ENCODE measurements at places on chromosomes 5 and 9.

GRCh38 chr5:54556141-54556540, 38.6 kb downstream of the SNX18 start:
- no peak for DNase-seq

GRCh38 chr5:61619777-61620518, 287.9 kb downstream of the ZSWIM6 start:
- no peak for DNase-seq

DNA sequence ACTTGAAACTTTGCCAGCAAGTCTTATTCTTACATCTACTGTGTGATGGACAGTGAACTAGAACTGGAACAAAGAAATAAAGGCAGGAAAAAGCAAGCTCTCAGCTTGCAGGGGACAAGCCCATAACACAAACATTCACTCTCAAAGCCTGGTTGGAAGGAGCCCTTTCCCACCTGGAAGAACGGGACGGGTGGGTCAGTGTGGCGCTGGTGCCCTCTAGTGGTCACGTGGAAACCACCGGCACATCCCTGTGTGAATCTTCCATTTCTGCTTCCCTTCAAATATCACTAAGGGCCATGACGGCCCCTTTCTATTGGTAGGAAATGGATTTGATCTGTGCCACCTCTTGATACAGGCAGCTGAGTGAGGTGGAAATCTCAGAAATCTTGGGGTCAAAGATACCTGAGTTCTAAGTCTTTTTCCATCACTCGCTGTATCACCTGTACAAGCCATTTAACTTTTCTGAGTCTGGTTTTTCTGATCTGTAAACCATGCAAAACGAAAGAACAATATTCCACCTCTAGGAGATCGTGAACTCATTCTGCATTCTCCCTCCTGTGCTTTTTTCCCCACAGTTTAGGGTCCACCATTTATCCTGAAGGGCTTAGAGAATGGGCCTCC, 211.6 kb downstream of the MSX2 start:
- no peak for DNase-seq

DNA sequence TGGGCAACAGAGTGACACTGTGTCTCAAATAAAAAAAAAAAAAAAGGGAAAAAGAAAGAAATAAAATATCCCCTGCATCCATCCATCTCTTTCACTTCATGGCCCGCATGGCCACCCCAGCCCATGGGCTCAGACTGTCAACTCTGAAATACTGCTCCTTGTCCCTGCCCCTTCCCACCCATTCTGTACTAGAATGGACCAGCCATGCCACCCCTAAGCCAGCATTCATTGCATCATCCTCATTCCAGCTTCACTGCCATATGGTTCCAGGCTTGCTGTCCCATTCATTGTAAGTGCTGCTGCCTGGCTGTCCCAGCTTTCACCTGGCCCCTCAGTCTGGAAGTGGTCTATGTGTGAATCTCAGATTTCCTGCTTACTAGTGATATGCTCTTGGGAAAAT, 46.2 kb downstream of the SPRY4 start:
- no peak for DNase-seq

DNA sequence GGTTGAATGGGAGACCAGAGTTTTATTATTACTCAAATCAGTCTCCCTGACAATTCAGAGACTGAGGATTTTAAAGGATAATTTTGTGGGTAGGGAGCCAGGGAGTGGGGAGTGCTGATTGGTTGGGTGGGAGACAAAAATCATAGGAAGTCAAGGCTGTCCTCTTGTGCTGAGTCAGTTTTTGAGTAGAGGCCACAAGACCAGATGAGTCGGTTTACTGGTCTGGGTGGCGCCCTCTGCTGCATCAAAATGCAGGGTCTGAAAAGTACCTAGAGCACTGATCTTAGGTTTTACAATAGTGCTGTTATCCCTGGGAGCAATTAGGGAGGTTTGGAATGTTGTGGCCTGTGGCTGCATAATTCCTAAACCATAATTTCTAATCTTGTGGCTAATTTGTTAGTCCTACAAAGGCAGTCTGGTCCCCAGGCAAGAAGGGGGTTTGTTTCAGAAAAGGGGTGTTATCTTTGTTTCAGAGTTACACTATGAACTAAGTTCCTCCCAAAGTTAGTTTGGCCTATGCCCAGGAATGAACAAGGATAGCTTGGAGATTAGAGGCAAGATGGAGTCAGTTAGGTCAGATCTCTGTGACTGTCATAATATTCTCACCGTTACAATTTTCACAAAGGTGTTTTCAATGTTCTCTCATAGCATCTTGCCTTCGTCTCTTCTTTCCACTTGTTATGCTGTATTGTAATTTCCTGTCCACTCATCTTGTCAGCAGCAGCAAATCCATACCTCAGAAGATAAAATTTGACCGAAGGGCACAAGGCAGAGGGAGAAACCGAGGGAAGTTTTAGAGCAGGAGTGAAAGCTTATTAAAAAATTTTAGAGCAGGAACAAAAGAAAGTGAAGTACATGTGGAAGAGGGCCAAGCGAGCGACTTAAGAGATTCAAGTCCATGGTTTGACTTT, 59.2 kb upstream of the CLINT1 start:
- peak; percentile 25 for DNase-seq

GRCh38 chr5:167952278-167952995, 339.0 kb upstream of the WWC1 start:
- DNase-seq = no peak

DNA sequence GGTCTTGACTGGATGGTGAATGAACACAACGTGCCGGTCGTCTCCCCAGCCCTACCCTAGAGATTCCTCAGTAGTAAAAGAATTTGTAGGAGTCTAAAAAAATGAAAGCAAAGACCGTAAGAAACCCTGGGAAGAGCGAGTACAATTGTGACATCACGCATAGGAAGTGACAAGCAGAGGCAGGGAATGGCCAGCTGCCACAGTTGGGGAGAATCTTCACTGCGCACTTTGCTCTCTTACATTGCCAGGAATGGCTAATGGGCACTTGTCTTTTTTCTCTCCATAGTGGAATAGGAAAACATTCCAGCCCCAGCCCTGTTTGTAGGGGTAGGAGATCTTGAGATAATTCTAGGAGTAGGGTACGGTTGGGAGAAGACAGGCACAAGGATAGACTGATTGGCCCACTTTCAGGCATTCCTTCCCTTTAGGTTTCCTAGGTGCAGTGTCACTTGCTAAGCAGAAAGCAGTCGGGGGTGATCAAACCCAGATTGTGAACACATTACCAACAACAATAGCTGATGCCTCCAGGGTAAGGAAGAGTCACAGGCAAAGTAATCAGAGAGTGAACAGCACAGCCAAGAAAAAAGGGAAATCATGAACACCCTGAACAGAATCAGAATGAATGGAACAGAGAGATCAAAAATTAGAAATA, 302.7 kb downstream of the MAN2A1 start:
- no peak for DNase-seq

- DNase-seq = no peak
Measured at GRCh38 chr9:98997604-98998003, 53.9 kb downstream of the COL15A1 start.

DNA sequence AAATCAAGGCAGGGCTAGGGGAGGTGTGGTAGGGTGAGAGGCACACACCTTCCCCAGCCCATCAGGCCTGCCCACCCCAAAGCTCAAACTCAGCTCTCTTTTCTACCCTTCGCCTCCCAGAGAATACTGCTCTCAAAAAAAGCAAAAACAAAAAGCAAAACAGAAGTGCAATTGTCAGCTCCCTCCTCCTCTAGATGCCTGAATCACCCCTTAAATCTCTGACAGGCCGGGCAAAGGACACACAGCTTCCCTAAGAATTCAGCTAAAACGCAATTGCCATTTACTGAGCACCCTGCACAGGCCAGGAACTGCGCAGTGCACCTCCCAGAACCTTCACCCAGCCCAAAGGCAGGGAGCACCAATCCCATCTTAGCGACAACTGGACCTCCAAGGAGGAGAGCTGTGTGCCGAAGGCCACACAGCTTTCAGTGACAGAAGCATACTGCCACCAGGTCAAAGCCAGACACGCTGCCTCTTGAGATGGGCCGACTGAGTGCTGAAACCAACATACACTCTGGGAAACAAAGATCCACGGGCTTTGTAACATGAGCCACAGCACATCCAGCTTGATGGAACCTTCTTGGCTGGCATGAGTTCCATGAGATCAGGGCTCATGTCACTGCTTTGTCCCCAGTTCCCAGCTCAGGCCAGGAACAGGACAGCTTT, 53.4 kb upstream of the STXBP1 start:
- no peak for DNase-seq

GRCh38 chr9:72807765-72808445, 144.9 kb downstream of the ALDH1A1 start:
- no peak for DNase-seq

DNA sequence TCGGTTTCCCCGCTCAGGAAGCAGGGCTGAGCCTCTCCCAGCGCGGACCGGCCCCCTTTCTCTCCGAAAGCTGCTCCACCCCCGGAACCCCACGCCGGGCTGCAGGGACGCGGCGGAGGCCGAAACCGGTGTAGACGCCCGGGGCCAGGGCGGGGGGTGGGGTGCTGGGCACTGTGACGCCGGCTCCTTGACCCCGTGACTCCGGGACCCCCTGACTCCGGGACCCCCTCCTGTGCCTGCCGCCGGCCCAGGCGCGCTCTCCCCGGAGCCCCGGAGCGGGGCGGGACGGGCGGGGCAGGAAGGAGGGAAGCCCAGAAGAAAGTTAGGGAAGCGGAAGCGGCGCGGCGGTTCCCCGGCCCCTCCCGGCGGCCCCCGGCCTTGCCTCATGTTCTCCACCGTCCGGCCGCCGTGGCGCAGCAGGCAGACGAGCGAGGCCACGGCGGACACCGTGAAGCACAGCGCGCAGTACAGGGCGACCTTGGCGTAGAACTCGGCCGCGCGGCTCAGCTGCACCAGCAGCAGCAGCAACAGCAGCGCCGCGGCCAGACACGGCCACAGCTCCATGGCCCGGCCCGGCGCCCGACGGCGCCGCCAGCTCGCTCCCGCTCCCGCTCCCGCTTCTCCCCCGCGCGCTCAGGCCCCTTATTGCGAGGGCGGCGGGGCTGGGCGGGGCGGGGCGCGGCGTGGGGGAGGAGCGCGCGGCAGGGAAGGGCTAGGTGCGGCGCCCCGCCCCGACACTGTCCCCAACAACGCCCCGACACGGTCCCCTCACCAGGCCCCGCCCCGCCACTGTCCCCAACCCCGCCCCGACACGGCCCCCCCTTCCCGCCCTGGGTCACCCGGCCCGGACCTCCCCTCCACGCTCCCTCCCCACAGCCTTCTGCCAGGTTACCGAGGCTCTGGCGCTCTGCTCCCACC, at the start of gene AGPAT2:
Gene AGPAT2 (minus strand): TSS at position 664 of the 918 bp plus-strand sequence. CDS start 100 bp downstream, at position 564.
- DNase-seq = peak; percentile 32

DNA sequence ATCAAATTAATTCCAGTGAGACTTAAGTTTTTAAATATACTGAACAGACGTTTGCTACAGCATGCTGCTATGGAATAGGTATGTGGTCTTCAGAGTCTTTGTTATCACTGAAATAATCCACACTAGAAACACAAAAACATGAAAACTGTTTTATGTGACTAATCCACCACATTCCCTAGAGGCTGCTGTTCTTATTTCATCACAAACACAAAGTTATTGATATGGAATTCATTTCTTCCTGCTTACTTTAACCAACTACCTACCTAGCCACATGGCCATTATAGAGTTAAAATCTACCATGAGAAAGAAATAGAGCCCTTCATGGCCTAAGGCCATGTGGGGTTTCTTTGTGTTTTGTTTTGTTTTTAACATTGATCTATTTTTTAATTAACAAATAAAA, 232.3 kb upstream of the PTGER4 start:
- no peak for DNase-seq

DNA sequence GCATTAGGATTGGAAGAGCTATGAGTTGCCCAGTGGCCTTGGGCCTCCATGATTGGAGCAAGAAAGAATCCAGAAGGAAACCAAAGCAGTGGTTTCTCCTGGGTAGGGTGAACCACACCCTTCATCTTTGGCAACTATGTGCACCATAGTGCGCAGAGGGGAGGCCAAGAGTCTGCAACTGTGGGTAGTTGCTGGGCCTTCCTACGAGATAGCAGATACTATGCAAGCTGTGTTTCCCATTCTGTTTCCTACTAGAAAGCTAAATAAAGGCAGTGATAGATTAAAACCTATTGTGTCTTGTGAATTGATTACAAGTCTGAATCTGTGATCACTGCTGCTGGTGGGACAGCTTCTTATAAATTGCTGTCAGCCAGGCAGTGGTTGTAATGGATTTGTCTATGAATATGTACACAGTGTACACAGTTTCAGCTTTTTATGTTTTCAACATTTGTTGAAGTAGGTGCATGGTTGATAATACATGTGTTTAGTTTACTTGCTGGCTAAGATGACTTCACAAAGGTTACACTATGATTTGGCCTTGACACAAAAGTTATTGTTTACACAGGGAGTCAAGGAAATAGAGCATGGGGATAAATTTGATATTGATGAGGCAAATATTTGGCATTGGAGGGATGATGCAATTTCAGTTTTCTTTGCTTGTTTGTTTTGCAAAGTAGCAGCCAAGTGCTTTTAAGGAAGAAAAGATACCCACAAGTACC, 23.7 kb upstream of the PDE8B start:
- DNase-seq = no peak

GRCh38 chr9:133403766-133404453, 13.9 kb downstream of the REXO4 start:
- peak; percentile 39 for DNase-seq

GRCh38 chr9:87875831-87876545, 6.7 kb upstream of the SPATA31E1 start:
- no peak for DNase-seq

- DNase-seq = no peak
Measured at GRCh38 chr9:34987160-34987901, 2.2 kb upstream of the DNAJB5 start.

- DNase-seq = no peak
Measured at GRCh38 chr9:108149326-108149725, 659.8 kb upstream of the KLF4 start.

- no peak for DNase-seq
Measured at GRCh38 chr9:83220730-83221129, 157.8 kb upstream of the RASEF start.

GRCh38 chr5:67490543-67491321, 294.1 kb upstream of the CD180 start:
- no peak for DNase-seq

DNA sequence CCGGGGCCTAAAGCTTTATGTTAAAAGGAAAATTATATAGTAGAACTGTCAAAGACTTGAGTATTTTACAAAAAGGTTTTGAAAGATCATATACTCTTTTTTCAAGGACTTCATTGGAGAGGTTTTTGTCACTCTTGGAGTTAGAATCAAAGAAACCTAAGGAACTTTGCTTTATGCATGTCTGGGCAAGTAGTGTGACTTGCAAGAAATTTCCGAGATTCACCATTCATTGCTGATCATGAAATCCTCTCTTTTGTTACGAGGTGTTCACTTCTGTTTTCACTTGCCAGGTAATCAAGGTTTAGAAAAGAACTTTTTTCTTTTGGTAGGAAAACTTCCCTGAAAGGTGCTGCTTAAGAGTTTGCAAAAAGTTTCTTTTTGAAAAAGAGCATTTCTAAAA, 64.8 kb downstream of the NUP214 start:
- no peak for DNase-seq

GRCh38 chr5:1833264-1834021, 32.2 kb downstream of the NDUFS6 start:
- no peak for DNase-seq

All from stimulated activated CD8-positive, alpha-beta memory T cell treated with anti-CD3 and anti-CD28 coated beads, Interleukin-7, amount 100 ng/mL, for 1 hour (primary cell).